ENCODE measurements at places on chromosomes 16 and 17. TPM values are rescaled to one million over a fixed set of nuclear protein-coding genes. Genes with fewer than 3 reads are reported as not detected.

DNA sequence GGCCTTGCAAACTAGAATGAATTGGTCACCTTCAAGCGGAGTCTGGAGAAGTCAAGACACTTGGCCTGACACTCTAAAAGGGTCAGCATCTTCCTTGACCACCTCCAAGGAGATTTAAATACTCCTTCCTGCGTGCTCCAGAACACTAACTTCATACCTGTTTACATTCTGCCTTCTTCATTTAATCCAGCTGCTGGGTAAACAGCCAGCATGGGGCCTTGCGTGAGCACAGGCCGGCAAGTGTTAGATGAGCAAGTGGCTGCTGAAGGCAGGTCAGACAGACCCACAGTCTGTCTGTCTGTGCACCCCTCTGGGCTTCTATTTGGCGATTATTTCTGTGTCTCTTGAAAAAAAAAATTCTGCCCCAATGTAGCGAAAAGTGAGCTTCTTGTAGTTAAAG is 153.8 kb downstream of the MSI2 start:
- DNase-seq: no peak

DNA sequence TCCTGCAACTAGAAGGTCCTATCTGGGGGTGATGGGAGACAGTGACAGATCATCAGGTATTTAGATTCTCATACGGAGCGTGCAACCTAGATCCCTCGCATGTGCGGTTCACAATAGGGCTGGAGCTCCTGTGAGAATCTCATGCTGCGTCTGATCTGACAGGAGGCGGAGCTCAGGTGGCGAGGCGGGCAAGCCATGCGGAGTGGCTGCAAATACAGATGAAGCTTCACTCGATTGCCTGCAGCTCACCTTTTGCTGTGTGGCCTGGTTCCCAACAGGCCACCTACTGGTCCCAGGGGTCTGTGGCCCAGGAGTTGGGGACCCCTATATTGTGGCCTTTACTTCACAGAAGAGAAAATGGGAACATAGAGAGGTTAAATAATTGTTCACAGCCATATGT is 200.4 kb downstream of the IRF8 start:
- no peak for DNase-seq

GRCh38 chr17:16243801-16244567 is 27.0 kb downstream of the PIGL start:
- DNase-seq: peak; percentile 8

GRCh38 chr16:71439523-71439922 is 2.3 kb downstream of the TLE7 start:
- no peak for DNase-seq

DNA sequence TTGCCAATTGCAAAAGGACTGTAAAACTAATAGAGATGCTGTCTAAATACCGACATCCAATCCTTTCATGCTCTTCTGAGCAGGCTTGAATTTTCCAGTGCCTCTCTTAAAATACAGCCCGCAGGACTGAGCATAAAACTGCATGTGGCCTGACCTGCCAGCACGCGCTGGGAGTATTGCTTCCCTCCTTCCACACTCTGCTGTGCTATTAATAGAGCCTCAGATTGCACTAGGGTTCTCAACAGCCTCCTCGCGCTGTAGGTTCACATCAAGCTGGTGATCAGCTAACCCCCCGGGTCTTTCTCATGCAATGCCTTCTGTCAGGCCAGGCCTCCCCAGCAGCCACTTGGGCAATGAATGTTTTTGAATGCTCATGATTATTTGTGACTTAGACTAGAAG is 14.2 kb upstream of the MSI2 start:
- DNase-seq: no peak

- DNase-seq: no peak
Measured at GRCh38 chr17:48255759-48256158, 148.2 kb downstream of the SNX11 start.

DNA sequence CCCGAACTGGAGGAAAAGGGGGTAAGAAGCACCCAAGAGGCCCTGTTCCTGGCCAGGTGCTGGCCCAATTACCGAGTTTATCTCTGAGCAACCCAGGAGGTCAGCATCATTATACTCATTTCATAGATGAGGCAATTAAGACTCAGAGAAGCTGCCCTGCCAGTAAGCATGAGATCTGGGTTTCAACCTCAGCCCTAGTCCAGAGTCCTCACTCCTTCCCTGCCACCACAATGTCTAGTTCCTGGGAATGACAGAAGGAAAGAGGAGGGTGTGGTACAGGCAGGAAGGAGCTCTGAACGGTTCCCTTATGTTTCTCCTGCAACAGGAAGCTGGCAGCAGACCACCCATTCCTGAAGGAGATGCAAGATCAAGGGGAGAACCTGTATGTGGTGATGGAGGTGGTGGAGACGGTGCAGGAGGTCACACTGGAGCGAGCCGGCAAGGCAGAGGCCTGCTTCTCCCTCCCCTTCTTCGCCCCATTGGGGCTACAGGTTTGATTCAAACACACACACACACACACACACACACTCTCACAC is 7.4 kb downstream of the GSDMA start:
- no peak for DNase-seq

Gene TRPV2
- total RNA-seq: 30.8 TPM

Gene C16orf74
- 5.0 TPM for total RNA-seq

Gene NOTUM
- total RNA-seq: not detected

Measured in IMR-90 (cell line).